ENCODE measurements at places on chromosomes 16 and 17.

GRCh38 chr17:73281928-73282327 lies 20.2 kb upstream of the CPSF4L start:
- DNase-seq, result no peak

- DNase-seq, result no peak
Measured at GRCh38 chr17:82802075-82802780, 37.6 kb downstream of the ZNF750 start.

DNA sequence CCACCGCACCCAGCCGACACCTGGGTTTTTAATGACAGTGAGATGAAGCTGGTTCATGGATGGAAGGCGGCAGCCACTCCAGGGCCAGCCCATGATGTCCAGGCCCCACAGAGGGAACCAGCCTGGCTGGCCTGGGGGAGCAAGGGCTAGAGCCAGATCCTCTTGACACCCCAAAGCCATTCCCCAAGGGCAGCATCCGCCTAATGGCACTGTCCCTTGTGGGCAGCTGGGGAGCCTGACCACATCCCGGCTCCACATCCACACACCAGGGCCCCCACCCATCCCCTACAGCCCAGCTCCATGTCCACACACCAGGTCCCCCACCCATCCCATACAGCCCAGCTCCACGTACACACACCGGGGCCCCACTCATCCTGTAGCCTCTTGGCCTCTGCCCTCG lies 53.3 kb upstream of the ACSF3 start:
- no peak for DNase-seq

DNA sequence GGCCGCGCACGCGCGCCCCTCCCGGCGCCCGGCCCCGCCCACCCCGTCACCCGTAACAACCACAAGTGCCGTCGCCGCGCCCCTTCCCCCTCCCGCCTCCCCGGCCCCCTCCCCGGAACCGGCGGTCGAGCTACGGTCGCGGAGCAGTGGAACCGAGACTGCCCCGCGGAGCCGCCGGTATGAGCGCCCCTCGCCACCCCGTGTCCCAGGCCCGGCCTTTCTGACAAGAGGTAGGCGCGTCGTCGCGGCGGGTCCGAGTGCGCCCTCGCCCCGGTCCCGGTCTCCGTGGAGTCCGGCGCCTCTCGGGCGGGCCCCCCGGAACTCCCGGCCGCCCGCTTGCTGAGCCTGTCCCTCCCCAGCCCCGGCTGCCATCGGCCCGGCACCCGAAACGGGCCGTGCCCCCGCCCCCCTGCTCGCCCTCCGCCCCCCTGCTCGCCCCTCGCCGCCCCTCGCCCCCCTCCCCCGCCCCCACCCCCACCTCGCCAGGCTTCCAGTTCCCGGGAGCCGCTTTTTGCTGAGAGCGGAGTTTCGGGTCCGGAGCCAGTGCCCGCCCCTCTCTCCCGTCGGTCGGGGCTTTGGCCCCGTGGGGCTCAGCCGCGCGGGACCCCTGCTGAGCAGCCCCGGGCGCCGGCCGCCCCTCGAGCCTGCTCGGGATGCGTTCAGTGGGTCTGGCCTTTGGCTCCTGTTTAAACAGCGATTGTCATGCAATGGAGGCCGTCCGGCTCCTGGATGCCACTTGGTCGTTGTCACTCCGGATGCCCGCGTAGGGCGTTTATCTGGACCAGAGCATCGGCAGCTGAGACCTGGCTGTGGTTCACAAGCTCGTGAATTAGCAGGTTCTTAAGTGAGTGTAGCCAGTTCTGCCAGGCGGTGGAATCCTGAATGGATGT lies at the start of gene SEC14L1:
TSS of gene SEC14L1 (plus strand) at position 92 of the 890 bp plus-strand sequence. CDS start 2,628 bp downstream, outside the sequence.
- DNase-seq, result peak; percentile 26

GRCh38 chr17:14306596-14306995 lies 5.7 kb downstream of the HS3ST3B1 start:
- no peak for DNase-seq

GRCh38 chr17:65362826-65363225 lies 198.6 kb downstream of the AXIN2 start:
- DNase-seq, result no peak

GRCh38 chr17:45429339-45430005 lies 3.2 kb downstream of the ARHGAP27 start:
- no peak for DNase-seq

- DNase-seq, result no peak
Measured at GRCh38 chr16:71724320-71724751, at the start of gene PHLPP2. TSS of gene PHLPP2 (minus strand) at chr16:71724701. CDS start at chr16:71714795, 9,906 bp downstream.

Measured in stimulated activated CD4-positive, alpha-beta T cell treated with anti-CD3 and anti-CD28 coated beads, Interleukin-4, amount 100 ng/mL, for 24 hours (primary cell).